NCI-H2081 (cell line): ENCODE measurements at places on chromosomes 16 and 17.

DNA sequence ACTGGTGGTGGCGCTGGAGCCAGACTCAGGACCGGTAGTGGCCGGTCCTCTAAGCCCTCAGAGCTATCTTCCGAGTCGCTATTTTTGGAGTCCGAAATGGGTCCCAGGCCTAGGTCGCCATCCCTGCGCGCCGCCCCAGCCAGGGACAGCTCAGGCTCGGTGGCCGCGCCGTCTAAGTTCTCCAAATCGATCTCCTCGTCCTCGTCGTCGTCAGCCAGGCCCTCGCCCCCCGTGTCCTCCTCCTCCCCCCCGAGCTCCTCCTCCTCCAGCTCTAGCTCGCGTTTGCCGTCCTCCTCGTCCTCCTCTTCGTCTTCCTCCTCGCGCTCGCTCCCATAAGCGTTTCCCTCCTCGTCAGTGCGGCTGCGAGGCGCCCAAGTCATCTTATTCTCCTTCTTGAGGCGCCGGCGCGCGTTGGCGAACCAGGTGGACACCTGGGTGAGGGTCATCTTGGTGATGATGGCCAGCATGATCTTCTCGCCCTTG lies 1.6 kb downstream of the IRX3 start:
- DNase-seq: no peak

GRCh38 chr17:34163123-34163522 lies 92.0 kb upstream of the CCL2 start:
- no peak for DNase-seq

- no peak for DNase-seq
Measured at GRCh38 chr16:22624800-22625533, 114.3 kb downstream of the NPIPB5 start.

DNA sequence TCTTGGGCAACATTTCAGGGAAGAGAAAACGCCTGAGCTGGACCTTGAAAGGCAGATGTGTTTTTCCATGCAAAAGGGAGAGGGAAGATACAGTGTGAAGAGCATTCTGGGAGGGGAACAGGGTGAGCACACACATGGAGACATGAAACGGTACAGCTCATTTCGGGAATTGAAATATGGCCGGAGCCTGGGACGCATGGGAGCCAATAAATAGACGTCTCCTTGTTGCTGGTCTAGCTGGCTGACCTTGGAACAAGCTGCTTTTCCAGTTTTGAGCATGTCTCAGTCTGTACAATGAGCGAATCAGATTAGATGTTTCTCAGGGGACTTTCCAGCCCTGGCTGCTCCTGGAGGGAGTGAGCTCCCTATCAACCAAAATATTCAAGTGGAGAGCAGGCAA lies 63.6 kb downstream of the ASIC2 start:
- no peak for DNase-seq

DNA sequence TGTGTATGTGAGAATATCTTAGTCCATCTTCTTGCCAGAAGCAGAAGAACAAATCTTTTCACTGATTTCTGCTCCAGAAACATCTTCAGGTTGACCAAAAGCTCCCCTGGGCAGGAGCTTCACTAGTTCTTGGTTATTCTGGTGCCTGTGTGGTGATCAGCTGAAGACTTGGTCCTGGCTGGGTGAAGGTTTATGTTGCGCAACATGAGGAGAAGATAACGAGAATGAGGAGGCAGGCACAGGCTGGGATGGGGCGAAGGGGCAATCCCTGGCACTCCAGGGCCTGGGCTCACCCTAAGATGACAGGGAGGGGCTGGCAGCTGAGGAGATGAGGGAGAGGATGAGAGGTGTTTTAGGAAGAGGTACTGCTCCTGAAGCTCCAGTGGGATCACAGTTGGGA lies 232.0 kb downstream of the NTN1 start:
- DNase-seq: no peak

GRCh38 chr16:69017036-69017783 lies 88.2 kb upstream of the HAS3 start:
- DNase-seq: no peak

DNA sequence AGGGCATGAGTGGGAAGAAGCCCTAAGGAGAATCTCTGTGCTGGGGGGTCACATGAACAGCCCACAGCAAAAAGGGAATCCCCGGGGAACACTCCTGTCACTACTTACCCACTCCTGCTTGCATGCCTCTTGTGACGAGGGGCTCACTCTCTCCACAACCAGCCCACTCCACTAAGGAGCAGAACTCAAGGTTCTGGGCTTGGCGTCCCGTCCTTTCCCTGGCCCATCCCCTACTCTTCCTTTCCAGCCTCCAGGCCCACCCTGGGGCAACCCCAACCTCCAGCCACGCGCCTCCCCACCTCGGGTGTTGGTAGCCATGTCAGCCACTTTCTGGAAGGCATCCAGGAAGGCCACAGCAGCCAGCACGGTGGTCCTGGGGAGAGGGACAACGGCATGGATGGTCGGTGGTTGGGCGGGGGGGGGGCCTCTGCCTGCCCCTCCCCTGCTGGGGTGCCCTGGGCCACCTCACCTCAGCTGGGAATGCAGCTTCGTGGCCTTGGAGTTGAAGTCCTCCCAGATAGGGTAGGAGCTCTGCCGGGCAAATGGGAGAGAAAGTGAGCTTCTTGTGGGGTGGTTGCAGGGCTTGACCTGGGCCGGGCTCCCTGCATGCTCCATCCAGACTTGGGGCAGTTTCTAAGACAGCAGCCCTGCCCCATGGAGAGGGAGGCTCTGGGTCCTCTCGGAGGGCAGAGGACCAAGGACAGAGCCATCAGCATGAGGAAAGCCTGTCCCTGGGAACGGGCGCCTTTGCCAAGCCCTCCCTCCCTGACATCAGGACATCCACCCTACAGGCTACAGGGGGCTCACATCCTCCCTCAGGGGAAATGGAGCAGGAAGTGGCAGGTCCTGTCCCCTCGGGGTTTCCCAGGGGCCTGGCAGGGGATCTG lies 5.1 kb downstream of the MTSS2 start:
- no peak for DNase-seq

GRCh38 chr16:87963400-87963799 lies 12.2 kb downstream of the BANP start:
- DNase-seq: no peak

- no peak for DNase-seq
Measured at GRCh38 chr16:67412294-67412693, 4.0 kb downstream of the ZDHHC1 start.
